ENCODE measurements at places on chromosomes 16 and 17.
A peak's percentile ranks its signal among the peaks of the same experiment; 100 is the strongest.

- DNase-seq = no peak
Measured at GRCh38 chr16:83137894-83138293, 511.1 kb downstream of the CDH13 start.

- no peak for DNase-seq
Measured at GRCh38 chr17:17051380-17051779, 9.1 kb downstream of the MPRIP start.

GRCh38 chr17:34682305-34682704 lies 102.9 kb downstream of the TMEM132E start:
- no peak for DNase-seq

DNA sequence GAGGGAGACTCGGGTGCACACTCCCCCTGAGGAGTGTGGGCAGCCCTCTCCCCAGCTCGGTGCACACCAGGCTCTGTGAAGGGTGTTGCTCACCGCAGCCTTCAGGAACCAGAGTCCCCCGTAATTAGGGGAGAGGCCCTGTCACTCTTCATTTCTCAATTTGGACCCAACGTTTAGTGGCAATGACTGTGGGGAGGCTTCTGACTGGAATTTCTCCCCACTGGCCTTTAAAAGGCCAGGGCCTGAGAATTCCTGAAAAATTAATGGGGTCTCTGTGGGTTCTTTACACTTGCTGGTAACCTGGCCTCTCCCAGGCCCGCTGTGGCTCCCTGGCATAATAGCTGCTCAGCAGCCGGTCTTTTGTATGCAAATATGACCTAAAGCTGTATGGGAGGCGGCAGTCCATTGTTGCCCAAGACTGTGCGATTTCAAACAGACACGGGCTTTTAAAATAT lies 209.7 kb downstream of the MSI2 start:
- DNase-seq = peak; percentile 55

- no peak for DNase-seq
Measured at GRCh38 chr16:83561876-83562275, 245.9 kb upstream of the HSBP1 start.

- no peak for DNase-seq
Measured at GRCh38 chr17:61057257-61057656, 342.4 kb upstream of the TBX2 start.

DNA sequence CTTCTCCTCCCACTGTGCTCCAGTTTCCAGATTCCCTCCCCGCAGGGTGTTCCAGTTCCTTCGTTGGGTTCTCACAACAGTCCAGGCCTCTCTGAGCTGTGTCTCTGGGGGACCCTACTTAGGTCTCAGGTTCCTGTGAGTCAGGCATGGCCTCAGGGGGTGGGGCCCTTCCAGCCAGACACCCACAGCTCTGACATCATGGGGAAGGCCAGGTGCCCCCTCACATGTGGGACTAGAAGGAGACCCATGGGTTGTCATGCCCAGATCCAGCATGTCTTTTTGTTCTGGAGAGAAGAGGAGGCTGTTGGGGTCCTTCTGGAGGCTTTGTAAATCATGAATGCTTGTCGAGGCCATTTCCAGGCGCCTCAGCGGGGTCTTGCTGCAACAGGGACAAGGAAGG lies 32.0 kb upstream of the NDRG4 start:
- no peak for DNase-seq

DNA sequence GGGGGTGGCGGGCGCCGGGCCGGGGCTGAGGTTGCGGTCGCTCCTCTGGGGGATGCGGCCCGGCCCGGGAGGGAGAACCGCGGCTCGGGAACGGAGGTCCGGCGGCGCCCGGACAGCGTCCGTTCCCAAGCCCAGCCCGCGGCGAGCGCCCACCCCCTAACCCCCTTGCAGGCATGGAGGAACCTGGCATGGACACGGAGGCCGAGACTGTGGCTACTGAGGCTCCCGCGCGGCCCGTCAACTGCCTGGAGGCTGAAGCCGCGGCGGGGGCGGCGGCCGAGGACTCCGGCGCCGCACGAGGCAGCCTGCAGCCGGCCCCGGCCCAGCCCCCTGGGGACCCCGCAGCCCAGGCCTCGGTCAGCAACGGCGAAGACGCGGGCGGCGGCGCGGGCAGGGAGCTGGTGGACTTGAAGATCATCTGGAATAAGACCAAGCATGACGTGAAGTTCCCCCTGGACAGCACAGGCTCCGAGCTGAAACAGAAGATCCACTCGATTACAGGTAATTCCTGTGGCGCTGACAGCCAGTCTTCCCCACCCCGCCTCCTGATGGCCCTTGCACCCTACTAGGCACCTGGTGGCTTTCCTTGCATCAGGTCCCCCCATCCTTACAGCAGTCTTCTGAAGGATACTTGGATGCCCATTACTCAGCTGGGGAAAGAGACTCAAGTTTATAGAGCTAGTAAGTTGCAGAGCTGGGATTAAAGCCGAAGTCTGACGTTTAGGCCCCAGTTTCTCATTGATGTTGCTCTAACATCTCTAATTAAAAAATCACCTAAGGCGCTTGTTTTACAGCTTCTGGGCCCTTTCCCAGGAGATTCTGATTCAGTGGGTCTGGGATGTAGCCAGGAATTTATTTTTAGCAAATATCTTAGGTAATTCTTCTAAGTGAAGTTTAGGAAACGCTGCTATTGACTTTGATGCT lies 514 bp downstream of the UBFD1 start:
- DNase-seq = no peak

DNA sequence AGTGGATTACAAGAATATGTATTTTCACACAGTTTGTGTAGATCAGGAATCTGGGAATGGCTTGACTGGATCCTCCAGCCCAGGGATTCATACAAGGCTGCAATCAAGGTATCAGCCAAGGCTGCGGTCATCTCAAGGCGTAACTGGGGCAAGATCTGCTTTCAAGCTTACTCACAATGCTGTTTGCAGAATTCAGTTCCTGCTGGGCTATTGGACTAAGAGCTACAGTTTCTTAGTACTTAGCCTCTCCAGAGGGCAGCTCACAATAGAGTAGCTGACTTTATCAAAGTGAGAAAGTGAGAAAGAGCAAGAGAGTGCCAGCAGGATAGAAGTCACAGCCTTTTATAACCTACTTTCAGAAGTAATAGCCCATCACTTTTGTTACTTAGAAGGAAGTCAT lies 211.0 kb downstream of the MAP2K6 start:
- no peak for DNase-seq

- DNase-seq = no peak
Measured at GRCh38 chr16:15854906-15855703, 1.7 kb downstream of the MYH11 start.

DNA sequence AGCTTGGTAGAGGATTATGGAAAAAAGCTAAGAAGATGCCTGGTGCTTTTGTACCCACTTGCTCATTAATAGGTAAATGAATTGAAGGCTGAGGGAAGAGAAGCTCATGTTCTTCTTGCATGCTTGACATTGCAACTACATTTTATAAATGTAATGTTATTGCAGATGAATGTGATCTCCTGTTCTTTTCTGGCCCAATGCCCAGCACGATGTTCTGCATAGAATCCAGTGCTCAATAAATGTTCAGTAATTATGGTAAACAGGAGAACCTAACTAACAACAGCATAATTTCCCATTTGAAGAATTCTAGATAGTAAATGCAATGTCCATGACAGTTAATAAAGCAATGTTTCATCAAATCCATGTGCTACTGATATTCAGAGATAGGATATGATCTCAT lies 638.2 kb upstream of the SOX9 start:
- no peak for DNase-seq

DNA sequence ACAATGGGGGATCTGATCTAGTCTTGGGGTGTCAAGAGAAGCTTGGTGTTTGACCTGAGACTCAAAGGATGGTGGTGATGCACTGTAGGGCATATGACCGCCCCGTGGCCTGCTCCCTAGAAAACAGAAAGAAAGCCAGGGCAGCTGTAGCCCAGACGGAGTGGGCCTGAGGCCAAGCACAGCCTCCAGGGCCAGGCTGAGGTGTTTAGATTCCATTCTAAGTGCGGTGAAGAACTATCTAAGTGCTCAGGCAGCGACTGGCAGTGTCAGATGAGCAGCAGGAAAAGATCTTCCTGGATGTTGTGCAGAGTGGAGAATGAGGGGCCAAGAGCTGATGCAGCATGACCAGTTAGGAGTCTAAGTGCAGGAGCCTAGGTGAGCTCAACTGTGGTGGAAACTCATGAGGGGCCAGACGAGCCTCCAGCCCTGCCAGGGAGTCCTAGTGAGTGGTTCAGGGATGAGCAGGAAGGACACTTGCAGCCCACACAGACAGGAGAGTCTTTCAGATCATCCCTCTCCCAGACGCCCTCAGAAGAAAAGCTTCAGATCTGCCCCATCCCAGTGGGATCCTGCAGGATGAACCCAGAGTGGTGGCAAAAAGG lies 314.2 kb upstream of the CCL2 start:
- peak; percentile 28 for DNase-seq

GRCh38 chr16:4626396-4626795 lies 1.8 kb downstream of the MGRN1 start:
- DNase-seq = no peak

- no peak for DNase-seq
Measured at GRCh38 chr17:83153681-83154310, 74.4 kb downstream of the METRNL start.

- peak; percentile 66 for DNase-seq
Measured at GRCh38 chr16:29809850-29810698, 1.9 kb upstream of the PRRT2 start.

Measured in ELF-1 (cell line).